ENCODE measurements at places on chromosomes 16 and 17. TPM values are rescaled to one million over a fixed set of nuclear protein-coding genes. Genes with fewer than 3 reads are reported as not detected.
A peak's percentile ranks its signal among the peaks of the same experiment; 100 is the strongest.

GRCh38 chr16:88194397-88195268 is 188.1 kb upstream of the ZNF469 start:
- H3K36me3 ChIP-seq, result no peaks in the 10 kb centered on the region
- H3K27ac ChIP-seq, result no peak overlapping the region
- peak; percentile 27 for DNase-seq
- no peak overlapping the region for H3K4me3 ChIP-seq

- DNase-seq, result no peak
- no peaks in the 10 kb centered on the region for H3K36me3 ChIP-seq
- no peaks in the 10 kb centered on the region for H3K27me3 ChIP-seq
- peak overlapping the region; percentile 83 for H3K4me3 ChIP-seq
Measured at GRCh38 chr17:68455901-68456338, 1.4 kb downstream of the WIPI1 start.

ZNF174 gene
- 3.0 TPM for total RNA-seq

TMEM11 gene
- total RNA-seq, result 9.3 TPM
